ENCODE measurements at places on chromosomes 2 and 18. TPM values are rescaled to one million over a fixed set of nuclear protein-coding genes. Genes with fewer than 3 reads are reported as not detected.
A peak's percentile ranks its signal among the peaks of the same experiment; 100 is the strongest.

Gene RAB12
- total RNA-seq, result 11.2 TPM

- no peak for DNase-seq
Measured at GRCh38 chr18:58552057-58552461, 76.8 kb downstream of the ALPK2 start.

- DNase-seq, result no peak
Measured at GRCh38 chr2:27622921-27623384, 5.9 kb downstream of the CCDC121 start.

Gene PSMG2
- 75.4 TPM for total RNA-seq

- no peak for DNase-seq
Measured at GRCh38 chr2:152343426-152343825, 8.5 kb downstream of the FMNL2 start.

GRCh38 chr2:125167152-125167551 is 1142.1 kb downstream of the CNTNAP5 start:
- DNase-seq, result no peak

DNA sequence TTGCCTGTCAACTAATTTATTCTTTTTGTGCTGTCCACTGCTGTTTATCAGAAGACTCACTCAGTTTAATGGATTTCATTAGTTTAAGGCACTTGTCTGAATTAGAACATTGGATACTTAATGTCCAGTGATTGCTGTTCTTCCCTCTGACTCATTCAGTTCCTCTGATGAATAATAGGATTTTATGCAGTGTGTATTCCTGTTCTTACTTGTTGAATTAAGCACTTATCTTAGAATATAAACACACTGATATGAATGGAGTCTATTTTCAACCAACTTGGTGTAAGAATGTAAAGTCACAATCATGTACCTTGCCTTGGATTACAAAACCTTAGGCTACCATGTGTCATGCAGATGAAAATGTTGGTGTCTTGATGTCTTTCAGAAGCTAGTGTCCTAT is 87.0 kb upstream of the PROKR1 start:
- no peak for DNase-seq

GRCh38 chr2:113238871-113239839 is 39.6 kb downstream of the PAX8 start:
- no peak for DNase-seq

Gene REG1B
- 10.2 TPM for total RNA-seq

DNA sequence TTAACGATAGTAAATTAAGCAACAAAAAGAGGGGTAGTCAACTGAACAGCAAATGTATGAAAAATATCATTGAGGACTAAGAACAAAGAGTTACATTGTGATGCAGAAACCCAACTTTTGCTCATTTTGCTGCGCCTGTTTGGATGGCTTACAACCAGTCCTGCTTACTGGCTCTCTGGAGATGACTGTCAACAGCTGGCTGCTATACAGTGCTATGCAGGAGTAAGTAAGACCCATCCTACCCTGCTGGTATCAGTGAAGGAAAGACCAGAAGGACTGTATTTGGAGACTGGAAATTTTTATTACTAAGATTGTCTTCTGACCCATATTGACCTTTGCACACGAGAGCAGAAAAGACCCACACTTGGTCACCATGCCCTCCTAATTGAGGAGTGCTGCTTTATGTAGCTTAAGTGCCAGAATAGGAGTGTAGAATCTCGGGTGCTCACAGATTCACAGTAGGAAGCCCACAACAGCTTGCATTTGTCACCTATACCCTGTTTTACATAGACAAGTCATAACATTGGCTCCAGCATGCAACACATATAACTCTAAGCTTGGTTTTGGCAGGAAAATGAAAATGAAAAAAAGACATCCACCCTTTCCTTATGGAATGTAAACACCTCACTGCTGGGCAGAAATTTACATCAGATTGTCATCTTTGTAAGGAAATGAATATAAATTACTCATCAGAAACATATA is 1915.0 kb upstream of the CELF4 start:
- DNase-seq, result no peak

- peak; percentile 82 for DNase-seq
Measured at GRCh38 chr2:85421260-85422071, 3.0 kb downstream of the SH2D6 start.

Gene GTF2A1L
- total RNA-seq, result 1.5 TPM

DNA sequence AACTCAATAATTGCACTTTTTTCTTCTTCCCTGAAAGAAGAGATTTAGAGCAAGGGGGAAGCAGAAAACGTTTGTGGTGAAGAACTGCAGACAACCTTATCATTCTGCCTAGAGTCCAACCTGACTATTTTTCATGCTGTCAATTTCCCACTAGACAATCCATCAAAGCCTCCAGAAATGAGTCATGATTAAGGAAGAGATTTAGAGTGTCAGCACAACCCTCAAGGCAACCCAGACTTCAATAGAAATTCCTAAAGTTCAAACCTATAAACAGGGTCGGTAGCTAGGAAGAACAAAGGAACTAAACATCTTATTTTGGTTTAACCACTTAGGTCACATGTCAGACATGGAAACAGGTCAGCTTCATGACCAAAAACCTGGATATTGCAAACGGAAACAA is 86.9 kb downstream of the SLC25A12 start:
- DNase-seq, result no peak

- no peak for DNase-seq
Measured at GRCh38 chr2:185835974-185836373, 97.4 kb downstream of the FSIP2 start.

GRCh38 chr2:216492597-216493333 is 5.9 kb upstream of the RPL37A start:
- DNase-seq, result no peak

Gene CLEC4F
- total RNA-seq, result not detected

- DNase-seq, result no peak
Measured at GRCh38 chr2:99200076-99200800, 19.3 kb downstream of the MRPL30 start.

Gene CHRND
- total RNA-seq, result not detected

DNA sequence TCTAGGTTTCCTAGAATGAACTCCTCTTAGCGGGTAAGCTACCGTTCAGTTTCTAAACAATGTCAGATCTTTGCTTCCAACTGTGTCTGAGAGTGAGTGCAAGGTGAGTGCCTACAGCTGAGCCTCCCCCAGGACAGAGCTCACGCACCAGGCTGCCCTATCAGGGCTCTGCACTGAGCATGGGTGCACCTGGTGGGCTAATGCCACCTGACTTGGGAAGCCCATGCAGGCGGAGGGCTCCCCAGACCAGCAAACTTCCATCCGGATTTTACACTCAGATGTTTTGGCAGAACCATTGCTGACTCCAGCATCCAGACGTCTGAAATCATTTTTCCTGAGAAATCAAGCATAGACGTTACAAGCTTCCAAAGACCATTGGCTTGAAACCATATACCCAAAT is 16.1 kb upstream of the MLPH start:
- no peak for DNase-seq

DNA sequence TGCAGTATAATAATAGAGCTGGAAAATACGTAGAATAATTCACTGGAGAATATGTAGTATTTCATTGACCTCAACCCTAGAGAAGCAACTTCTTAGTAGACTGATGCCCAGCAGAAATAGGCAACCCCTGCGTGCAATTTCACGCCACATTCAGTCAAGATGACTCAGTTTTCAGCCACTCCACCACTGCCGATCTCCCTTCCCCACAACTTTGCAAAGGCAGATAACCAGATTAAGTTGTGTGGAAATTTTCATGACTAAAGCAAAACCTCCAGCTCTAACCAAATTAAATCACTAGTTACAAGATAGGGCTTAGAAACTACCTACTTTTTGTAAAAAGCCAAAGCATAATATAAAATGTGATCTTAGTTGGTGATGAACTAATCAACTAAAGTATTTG is 63.3 kb upstream of the STK17B start:
- no peak for DNase-seq

- DNase-seq, result no peak
Measured at GRCh38 chr2:227186751-227187150, 22.3 kb downstream of the COL4A3 start.

DNA sequence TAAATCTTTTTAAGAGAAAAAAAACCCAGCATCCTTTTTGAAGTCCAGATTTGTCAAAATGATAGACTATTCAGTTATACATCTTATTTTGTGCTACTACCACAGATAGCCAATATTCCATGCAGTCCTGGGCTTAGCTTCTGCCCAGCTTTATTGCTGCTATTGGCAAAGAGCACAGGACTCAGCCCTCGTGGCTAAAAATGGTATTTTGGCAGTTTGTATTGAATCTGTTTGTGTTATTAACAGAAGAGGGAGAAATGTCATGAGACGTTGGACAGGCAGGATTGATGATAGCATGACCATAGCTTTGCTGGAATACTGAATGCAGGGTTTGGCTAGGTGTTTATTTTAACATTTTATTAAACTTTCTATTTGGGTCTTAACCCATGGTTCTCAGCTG is 19.4 kb downstream of the ELAC1 start:
- no peak for DNase-seq

Gene SERPINB2
- total RNA-seq, result not detected

Gene GULP1
- 11.8 TPM for total RNA-seq

GRCh38 chr18:57833441-57834101 is 30.5 kb upstream of the ATP8B1 start:
- DNase-seq, result peak; percentile 34

DNA sequence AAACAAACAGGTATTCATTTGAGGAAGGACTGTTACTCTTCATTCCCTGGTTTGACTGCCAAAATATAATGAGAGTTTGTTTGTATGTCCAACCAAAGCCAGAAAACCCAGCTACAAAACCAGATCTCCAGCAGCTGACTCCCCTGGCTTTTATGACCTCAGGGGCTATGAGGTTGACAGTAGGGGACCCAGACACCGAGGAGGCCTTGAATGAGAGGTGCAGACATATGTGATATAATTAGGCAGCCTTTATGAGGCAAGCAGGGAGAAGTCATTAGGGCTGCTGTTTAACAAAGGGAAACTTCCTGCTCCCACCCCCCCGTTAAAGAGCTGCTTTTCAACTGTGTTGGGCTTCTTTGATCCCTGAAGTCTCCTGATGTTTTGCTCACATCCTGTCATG is 236.7 kb downstream of the SLC4A3 start:
- DNase-seq, result no peak

GRCh38 chr2:220556658-220557057 is 929.2 kb downstream of the SLC4A3 start:
- DNase-seq, result no peak

- DNase-seq, result no peak
Measured at GRCh38 chr2:120760446-120761135, 24.9 kb downstream of the GLI2 start.

GRCh38 chr2:75292826-75293225 is 93.5 kb upstream of the TACR1 start:
- no peak for DNase-seq

- DNase-seq, result no peak
Measured at GRCh38 chr2:102141011-102141943, 1.3 kb upstream of the IL1R1 start.

- no peak for DNase-seq
Measured at GRCh38 chr18:22213333-22213973, 44.1 kb downstream of the GATA6 start.

DNA sequence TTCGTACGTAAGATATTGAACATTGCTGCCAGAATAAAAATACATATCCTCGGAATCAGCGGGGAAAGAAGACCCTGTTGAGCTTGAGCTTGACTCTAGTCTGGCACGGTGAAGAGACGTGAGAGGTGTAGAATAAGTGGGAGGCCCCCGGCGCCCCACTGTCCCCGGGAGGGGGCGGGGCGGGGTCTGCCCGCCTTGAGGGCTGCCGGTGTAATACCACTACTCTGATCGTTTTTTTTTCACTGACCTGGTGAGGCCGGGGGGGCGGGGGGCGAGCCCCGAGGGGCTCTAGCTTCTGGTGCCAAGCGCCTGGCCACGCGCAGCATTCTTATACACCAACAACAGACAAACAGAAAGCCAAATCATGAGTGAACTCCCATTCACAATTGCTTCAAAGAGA is 324.0 kb upstream of the REG3G start:
- DNase-seq, result no peak

DNA sequence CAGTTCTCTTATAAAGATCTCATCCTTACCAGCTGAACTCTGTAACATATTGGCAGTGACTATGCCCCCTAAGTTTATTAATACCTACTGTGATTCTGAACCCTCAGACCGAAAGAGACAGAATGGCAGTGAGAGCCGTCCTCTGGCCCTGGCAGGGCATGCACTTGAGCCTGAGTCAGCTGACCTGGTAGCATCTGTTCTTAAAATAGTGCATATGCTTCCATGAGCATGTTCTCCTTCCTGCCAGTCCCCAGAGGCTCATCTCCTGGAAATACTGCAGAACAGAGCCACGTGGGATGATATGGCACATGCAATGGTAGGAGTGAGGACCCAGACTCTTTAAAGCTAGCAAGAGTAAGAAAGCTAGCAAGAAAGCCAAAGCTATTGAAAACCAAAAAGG is 59.0 kb downstream of the RASGRP3 start:
- no peak for DNase-seq

GRCh38 chr18:3016585-3017297 is 3.8 kb upstream of the LPIN2 start:
- DNase-seq, result no peak

Gene GPR155
- 1.3 TPM for total RNA-seq

GRCh38 chr18:25876330-25876948 is 214.0 kb downstream of the SS18 start:
- DNase-seq, result peak; percentile 37

- DNase-seq, result peak; percentile 44
Measured at GRCh38 chr18:79943608-79944125, 7.8 kb downstream of the SLC66A2 start.

Gene MAPRE3
- 22.0 TPM for total RNA-seq

DNA sequence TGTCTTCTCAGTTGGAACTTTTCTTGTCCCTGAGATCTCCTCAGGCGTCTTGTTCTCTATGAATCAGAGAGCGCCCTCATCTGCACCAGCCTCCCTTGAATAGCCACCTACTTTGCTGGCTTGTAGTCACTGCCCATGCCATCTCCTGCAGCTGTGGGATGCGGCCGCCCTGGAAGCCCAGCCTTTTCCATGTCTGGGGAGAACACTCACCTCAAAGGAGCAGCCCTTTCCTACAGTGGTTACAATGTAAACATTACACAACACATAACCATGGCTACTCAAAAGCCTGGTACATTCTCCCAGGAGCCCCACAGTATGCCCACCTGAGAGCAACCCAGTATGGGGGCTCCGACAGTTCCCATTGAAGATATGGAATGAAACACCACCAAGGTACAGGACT is 351.0 kb downstream of the EN1 start:
- no peak for DNase-seq
